ENCODE measurements at places on chromosomes 2 and 18. TPM values are rescaled to one million over a fixed set of nuclear protein-coding genes. Genes with fewer than 3 reads are reported as not detected.

The DOK6 gene
- not detected for total RNA-seq

DNA sequence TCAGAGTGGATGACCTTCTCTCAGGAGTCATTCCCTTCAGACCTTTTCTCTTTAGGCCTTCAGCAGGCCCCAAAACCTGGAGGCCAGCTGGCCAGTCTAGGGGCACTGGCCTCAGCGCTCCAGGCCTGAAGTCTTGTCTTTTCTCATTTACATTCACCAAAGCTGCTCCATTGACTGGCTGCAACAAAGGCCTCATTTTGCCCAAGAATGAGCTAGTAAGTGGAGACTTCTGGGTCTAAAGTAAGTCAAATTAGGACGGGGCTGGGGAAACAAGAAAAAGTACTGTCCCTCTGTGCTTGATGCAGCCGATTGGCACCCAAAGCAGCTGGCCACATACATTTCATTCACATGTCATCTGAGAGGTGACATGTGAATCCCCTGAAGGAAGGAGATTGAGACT, 83.8 kb upstream of the RIOK3 start:
- no peak for DNase-seq

DNA sequence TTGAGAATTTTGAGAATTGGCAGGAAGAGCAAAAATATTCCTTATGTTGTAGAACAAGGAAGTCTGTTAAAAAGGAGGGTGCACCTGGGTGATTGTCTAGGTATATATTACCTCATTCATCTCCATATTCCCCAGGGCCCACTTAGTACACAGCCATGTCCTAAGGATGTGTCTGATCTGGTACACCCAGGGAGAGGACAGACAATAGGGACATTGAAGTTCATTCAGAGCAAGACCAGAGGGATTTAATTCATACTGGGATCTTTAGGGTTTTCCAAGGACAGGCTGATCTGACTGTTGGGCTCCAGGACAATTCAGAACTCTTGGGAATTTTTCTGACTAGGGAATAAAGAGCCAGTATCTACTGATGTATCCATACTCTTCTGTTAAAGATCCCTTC, 112.1 kb downstream of the PHLPP1 start:
- no peak for DNase-seq

GRCh38 chr18:7684966-7685365, 117.8 kb downstream of the PTPRM start:
- no peak for DNase-seq

The ASB18 gene
- not detected for total RNA-seq

GRCh38 chr18:12658426-12659138, 675 bp upstream of the SPIRE1 start:
- DNase-seq, result no peak

DNA sequence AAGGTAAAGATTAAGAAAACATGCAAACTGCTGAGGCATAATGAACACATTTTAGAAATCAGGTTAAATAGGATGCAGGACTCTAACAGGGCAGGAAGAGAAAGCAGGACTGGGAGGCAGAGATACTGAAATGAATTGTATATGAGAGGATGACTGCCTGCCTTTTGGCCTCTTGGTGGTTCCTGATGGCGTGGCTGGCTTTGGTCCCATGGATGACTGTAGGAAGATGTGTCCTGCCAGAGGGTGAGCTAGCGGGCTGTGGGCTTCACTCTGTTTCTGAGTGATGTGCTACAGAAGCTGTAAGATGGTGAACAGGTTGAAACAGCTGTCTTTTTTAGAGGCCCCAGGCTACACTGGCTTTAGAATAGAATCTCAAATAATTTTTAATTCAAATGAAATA, 517.0 kb downstream of the SLC4A3 start:
- DNase-seq, result no peak

The GALNT5 gene
- total RNA-seq, result not detected

- no peak for DNase-seq
Measured at GRCh38 chr18:31010601-31011000, 31.9 kb downstream of the DSC3 start.

- DNase-seq, result no peak
Measured at GRCh38 chr2:231058761-231059550, 2.3 kb downstream of the PSMD1 start.

The REG3A gene
- total RNA-seq, result not detected

DNA sequence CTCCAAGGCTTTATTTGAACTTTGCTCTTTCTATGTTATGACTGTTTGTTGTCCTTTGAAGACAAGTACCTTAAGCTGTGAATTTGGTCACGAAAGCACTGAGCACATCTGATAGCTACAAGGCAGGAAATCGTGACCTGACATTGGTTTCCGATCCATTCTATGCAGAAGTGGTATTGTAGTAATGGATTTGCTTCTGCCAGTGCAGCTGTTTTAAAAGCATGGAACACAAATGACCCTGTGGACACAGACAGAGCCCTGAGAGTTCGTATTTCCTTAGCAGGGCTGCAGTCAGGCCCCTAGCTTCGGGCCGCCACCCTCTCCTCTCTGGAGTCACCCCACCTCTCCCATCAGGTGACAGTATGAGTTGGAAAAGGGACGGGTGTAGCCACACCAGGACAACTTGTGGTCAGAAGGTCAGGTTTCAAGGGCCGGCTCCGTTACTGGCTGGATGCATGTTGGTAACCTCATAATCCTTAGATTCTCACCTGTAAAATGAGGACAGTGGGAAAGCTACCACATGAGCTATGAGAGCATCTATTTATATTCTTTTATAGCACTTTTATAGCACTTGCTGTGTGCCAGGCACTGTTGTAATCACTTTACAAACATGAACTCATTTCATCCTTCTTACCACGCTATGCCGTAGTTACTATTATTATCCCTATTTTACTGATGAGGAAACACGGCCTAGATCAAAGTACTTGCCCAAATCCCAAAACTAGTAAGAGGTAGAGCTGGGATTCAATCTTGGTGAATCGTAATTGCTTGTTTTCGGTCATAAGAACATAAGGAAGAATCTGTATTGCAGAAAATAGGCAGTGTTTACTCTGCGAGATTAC, 70.2 kb downstream of the SPATS2L start:
- DNase-seq, result no peak

DNA sequence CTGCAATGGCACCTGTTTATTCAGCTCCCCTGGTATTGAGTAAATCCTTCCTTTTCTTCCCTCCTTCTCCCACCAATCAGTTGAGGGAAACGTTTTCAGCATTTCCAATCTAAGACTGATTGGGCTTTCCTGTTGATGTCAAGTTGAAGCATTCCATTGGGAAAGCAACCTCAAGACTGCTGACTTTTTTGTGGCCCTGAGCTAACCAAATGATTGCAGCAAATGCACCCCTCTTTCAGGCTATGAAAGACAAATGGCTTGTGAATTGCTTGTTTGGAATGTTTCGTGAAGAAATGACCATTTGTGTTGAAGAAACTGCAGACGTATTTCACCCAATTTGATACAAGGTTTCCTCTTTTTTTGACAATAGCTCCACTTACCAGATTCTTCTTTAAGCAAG, 303.5 kb downstream of the EPHA4 start:
- no peak for DNase-seq

The CNTNAP5 gene
- total RNA-seq, result not detected

GRCh38 chr2:238518821-238519186, 92.1 kb downstream of the ASB1 start:
- DNase-seq, result no peak

DNA sequence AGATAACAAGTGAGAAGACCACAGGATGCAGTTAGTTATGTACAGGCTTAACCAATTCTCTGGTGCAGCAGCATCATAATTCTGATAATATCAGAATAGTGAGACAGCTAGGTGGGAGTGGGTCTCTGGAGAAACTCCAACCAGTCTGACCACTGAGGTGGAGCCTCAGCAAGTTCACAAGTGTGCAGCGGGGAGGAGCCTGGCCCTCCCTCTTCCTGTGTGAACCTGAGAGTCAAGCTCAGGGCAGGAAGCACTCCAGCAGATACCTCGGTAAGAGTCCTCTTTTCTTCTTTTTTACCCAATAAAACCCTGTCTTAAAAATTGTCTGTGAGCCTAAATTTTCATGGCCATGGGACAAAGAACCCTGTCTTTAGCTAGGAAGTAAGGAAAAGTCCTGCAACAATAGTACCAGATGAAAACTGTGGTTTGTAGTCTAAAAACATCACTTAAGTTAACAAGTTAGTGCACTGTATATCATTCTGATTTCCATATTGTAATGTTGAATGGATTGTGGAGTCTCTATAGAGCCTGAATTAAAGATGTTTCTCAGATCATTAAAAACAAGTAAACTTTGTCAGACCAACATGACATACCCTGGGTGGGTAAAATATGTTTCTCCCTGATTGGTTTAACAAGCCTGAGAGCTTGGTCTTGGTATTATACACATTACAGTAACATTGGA, 370.8 kb downstream of the TMEM182 start:
- no peak for DNase-seq

- no peak for DNase-seq
Measured at GRCh38 chr2:69013840-69014821, 1.2 kb downstream of the ANTXR1 start.

The GCG gene
- total RNA-seq, result not detected

DNA sequence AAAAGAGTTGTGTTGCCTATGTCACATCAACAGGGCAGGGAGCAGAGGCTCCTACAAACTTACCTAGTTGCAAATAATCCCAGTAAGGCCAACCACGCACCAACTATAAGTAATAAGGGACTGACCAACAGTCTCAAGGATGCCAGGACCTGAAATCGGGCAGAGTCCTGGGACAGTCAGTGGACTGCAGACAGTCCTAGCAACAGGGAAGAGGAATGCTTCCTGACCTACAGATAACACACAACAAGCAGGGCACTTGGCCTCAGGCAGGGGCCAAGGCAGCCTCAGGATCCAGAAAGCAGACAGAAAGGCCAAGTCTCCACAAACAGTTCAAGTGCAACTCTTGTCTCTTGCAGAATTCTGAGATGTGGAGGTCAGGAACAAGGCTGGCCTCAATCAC, 56.2 kb downstream of the GALNT14 start:
- no peak for DNase-seq

GRCh38 chr18:9649164-9649540, 34.8 kb upstream of the PPP4R1 start:
- DNase-seq, result no peak

DNA sequence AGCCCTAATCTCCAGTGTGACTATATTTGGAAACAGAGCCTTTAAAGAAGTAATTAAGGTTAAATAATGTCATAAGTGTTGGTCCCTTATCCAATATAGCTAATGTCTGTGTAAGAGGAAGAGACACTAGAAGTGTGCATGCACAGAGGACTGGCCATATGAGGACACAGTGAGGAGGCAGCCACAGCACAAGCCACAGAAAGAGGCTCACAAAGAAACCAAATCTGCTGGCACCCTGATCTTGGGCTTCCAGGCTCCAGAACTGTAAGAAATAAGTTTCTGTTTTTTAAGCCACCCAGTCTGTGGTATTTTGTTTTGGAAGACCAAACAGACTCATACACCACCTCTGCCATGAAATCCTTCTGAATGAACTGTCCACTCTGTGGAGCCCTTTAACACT, 186.4 kb upstream of the SLC39A10 start:
- no peak for DNase-seq

- DNase-seq, result peak; percentile 22
Measured at GRCh38 chr2:160493227-160494028, at the start of gene RBMS1. RBMS1 (minus strand) TSS chr2:160493807; CDS start chr2:160493363, 444 bp downstream.

The TUBB6 gene
- 29.7 TPM for total RNA-seq

DNA sequence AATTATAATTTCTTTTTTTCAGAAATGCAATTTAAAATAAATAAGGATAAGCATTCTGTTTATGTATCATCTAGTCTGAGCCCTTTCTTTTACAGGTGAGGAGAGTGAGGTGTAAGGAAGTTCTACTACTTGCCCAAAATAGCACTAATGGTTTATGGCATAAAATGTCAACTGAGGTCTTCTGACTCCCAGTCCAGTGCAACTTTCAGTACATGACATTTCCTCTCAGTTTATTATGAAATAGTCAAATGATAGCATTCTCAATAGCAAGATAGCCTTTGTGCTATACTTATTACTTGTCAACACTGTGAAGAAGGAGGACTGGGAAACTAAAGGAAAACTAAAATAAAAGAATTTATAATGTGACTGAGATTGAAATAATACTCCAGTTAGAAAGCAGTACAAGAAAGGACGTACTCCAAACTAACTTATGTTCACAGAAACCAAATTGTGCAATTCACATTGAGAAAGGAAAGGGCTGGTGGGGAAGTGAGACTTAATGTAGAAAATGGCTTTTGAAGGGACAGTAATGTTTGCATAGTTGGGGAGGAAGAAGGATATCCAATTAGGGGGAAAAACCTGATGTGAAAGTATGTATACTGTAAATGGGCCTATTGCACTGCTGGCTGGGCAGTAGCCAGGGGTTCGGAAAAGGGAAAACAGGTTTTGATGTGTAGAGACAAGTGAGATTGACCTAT, 166.7 kb upstream of the ZEB2 start:
- DNase-seq, result no peak

DNA sequence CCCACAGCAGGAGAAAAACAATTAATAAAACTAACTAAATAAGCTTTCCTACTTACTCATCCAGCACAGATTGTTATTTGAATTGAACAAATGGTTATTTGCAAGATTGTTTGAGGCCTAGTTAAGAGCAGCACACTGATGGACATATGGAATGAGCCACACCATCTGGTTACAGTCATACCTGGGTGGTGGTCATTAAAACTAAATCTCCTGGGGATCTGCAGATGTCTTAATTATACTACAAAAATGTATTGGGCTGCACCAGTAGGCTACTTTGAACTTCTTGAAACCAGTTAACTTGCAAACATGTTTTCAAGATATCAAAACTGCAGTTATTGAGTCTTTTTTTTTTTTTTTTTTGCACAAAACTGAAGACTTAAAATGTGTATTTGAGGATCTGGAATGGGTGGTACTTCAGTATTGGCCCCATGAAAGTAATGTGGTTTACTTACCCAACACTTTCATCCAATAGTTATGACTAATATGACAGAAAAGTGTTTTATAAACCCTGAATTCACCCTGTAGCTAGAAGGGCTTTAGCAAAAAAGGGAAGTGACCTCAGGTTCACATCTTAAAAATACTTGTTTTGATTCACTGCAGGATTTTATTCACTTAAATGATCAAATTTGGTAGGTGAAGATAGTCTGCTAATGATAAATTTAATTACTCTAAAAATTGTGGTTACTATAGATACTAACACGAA, 10.8 kb downstream of the AGFG1 start:
- DNase-seq, result no peak

DNA sequence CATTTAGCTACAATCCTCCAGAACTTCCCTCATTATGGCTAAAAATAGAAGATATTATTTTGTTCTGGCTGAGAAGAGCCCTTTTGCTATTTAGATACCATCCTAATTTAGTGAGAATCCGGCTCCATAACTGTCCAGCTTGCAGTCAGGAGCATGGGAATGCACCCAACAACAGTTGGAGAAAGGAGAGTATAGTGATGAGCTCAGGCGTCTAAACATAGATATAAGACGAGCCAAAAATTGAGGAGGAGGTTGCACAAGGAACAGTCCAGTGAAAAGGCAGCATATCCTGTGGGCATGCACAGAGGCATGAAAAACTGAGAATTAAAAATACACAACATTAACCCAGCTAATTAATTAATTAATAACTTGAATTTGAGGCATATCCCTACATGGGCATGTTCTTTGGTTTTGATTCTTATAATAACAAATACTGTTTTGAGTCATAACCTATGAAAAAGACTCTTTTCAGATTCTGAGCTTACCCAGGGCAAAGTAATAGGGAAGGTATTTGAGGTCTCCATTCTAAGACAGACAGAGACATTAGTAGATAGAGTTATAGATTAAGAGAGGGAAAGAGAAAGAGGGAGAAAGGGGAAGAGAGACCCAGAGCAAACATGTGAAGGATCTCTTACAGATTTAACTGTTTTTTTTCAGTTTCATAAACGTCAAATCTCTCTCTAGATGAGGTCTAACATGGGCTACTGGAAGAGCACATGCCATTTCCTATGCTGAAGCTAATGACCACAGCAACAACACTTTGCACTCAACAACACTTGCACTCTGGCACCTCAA, 311.2 kb downstream of the OSR1 start:
- DNase-seq, result no peak

- no peak for DNase-seq
Measured at GRCh38 chr2:100736121-100736915, 83.6 kb upstream of the NPAS2 start.

Data from activated B cell treated with CpG ODN at 0.5 μM for 24 hours (primary cell).